Activated CD8-positive, alpha-beta memory T cell treated with anti-CD3 and anti-CD28 coated beads for 1 hour (primary cell): ENCODE measurements at places on chromosomes 16 and 17.

GRCh38 chr16:83233153-83233552 is 574.6 kb upstream of the HSBP1 start:
- DNase-seq, result no peak

DNA sequence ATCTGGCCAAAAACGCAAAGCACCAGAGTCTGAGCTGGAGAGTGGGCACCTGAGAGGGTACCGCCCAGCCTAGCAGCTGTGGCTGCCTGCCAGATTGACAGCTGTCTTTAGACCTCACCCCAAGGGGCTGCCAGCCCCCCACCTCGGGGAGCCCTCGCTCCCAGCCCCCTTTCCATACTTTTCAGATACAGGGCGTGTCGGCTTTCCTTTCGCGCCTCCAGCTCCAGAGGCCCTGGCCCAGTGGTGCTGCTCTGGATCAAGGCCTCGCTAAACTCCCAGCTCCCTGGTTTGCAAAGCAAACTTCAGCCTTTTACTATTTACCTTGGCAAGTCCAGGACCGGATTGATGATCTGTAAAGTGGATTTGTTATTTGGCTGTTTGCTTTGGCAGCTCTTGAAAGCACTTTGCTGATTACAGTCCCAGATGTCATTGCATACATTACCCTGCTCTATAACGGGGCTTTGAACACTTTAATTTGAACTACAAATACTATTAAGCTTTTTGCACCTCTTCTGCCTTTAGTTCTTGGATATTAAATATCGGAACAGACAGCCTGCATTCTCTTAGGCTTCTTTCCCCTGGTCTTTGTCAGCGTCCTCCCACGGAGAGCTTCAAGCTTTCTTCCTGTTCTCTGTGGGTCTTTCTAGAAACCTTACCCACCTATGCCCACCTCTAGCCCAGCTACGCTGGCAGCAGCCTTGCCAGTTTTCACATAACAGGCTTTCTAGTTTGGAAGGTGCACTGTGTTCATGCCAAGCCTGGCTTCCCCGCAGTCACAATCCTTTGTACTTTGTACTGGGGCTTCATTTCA is 63.6 kb upstream of the TBX2 start:
- no peak for DNase-seq

GRCh38 chr16:1787056-1787321 is 4.2 kb downstream of the NUBP2 start:
- DNase-seq, result no peak

DNA sequence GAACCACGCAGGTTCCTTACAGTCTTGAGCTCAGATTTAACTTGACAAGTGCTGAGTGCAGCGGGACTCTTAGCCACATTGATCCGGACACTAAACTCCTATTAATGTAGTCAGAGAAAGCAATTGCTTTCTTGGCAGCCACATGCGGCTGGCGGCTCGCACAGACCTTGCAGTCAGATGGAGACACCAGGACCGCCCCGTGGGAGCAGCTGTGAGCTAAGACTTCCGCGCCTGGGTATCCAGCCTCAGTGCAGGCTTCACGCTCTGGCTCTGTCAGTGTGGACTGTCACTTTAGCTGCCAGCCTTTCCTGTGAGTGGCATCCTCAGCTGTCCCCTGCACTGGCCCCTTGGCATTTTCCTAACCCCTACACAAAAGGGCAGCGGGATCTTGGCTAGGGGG is 80.9 kb upstream of the NLRP1 start:
- no peak for DNase-seq

- DNase-seq, result no peak
Observed at GRCh38 chr16:12153662-12154061, 177.1 kb downstream of the SNX29 start.

GRCh38 chr17:19554393-19554792 is 20.7 kb downstream of the SLC47A1 start:
- DNase-seq, result no peak

DNA sequence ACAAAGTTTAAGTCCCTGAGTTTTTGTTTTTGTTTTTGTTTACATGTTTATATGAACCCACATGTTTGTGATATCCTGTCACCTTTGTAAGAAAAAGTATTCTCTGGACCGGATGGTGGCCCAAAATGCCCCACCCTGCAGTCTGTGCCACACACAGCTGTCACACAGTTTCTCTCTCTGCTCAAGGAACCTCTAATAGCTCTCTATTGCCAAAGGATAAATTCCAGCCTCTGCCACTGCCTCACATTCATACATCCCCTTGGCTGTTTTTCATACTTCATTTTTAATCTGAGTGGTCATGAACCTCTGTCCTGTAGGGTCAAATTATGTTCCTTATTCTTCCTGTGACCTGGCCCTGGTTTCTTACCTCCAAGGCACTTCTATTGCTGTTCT is 520.3 kb upstream of the CDH5 start:
- no peak for DNase-seq

DNA sequence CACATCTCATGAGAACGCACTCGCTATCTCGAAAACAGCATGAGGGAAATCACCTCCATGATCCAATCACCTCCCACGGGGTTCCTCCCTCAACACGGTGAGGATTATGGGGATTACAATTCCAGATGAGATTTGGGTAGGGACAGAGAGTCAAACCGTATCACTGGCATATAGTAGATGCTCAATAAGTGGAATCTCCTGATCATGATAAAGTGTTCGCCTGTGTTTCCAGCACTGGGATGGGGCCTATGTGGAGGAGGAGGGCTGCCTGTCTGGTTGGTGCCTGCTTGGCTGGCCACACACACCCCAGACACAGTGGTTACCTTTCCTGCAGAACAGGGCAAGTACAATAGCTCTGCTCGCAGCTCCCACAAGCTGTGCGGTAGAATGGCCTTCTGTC is 6.1 kb upstream of the MGAT5B start:
- DNase-seq, result no peak

DNA sequence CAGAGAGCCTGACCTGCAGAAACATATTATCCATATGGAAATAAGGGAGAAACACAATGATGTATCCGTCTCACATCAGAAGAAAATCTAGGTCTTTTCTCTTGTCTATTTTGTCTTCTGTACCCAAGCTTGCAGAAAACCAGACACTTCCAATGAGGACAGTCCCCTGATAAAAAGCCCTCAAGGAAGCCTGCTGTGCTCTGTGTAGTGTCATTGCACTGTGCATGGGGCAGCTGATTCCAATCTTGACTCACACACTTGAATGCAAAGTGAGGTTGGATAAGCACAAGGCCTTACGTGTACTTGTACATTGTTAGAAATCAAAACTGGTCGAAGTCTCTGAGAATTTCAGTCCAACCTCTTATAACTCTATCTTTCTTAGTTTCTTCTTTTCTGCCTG is 256.6 kb upstream of the MYOCD start:
- no peak for DNase-seq

- no peak for DNase-seq
Observed at GRCh38 chr17:58329035-58329809, 627 bp upstream of the TSPOAP1 start.

- DNase-seq, result no peak
Observed at GRCh38 chr16:69867784-69868560, 83.2 kb upstream of the CLEC18A start.

DNA sequence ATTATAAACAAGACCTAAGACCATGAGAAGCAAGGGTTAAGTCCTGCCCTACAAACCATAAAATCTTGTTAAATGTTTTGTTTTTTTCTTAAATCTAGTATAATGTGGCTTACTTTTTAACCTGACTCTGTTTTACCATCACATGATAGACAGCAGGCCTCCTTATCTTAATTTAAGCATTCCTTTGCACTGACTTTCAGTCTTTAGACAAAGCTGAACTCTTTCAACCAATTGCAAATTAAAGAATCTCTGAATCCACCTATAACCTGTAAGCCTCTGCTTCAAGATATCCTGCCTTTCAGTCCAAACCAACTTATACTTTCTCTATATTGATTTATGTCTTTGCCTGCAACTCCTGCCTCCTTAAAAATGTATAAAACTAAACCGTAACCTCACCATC is 478.5 kb downstream of the GRIN2A start:
- DNase-seq, result no peak

- no peak for DNase-seq
Observed at GRCh38 chr17:30309591-30309990, 17.8 kb upstream of the BLMH start.

GRCh38 chr16:68310437-68310773 is 341 bp downstream of the SLC7A6OS start:
- DNase-seq, result no peak

- DNase-seq, result no peak
Observed at GRCh38 chr16:12091569-12092543, 115.3 kb downstream of the SNX29 start.

GRCh38 chr16:88014954-88015805 is 63.9 kb downstream of the BANP start:
- no peak for DNase-seq

DNA sequence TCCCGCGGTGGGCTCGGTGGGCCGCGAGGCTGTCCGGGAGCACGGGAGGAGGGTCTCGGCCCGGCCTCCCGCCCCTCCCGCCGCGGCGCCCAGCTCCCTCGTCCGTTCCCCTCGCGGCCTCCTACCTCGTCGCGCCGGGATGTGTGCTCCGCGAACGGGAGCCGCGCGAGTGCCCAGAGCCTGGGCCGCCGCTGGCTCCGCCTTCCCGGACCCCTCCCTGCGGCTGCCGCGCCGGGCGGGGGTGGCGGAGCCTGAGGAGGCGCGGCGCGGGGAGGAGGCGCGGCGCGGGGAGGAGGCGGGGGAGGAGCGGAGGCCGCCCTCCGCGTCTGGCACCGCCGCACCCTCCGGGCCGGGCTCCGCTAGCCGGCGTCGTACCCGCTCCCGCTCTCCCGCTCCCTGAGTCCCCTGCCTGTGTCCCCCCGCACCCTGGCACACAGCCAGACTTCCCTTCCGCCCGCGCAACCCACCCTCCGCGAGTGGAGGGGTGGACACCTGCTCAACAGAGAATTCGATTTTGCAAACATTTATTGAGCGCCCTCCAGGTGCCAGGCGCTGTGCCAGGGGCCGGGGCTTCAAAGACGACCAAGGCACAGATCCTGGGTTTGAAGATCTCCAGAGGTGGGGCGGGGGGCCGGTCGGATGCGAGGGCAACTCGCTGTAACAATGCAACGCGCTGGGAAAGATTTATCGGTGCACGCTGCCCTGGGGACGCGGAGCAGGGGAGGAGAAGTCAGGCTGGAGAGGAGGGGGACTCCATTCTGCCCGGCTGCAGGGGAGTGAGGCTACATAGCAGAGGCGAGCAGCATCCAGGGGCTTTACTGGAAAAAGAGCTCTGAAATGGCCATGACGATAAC is at the start of gene MPP3:
Gene MPP3, minus strand, starts transcription at position 171 of the 854 bp plus-strand sequence. CDS start 1,240 bp downstream, outside the sequence.
- peak; percentile 32 for DNase-seq
